ENCODE measurements at places on chromosomes 6 and 20.
A peak's percentile ranks its signal among the peaks of the same experiment; 100 is the strongest.

- ATAC-seq: no peak
Measured at GRCh38 chr20:57003012-57003411, 263.4 kb downstream of the BMP7 start.

- no peak for ATAC-seq
Measured at GRCh38 chr20:33018169-33018931, 10.8 kb downstream of the BPIFB2 start.

DNA sequence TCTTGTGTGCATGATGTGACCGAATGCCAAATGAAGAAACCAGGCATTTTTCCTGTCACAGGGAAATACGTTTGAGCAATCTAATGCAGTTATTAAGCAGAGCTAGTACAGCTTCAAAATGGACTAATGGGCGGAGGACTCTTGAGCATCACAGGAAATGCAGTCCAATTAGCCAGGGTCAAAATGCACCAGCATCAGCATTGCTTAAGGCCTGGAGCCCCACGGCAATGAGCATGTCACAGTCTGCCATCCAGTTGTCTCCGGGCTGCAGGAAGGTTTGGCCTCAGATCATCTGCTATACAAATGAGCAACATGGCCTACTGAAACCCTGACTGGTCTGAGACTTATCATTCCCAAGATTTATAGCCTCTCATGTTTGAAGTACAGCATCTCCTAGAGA lies 652.1 kb upstream of the SLC35B3 start:
- ATAC-seq: no peak

GRCh38 chr6:90121982-90122381 lies 174.7 kb downstream of the BACH2 start:
- ATAC-seq: peak; percentile 98

- ATAC-seq: no peak
Measured at GRCh38 chr6:149508485-149508884, 23.7 kb upstream of the ZC3H12D start.

DNA sequence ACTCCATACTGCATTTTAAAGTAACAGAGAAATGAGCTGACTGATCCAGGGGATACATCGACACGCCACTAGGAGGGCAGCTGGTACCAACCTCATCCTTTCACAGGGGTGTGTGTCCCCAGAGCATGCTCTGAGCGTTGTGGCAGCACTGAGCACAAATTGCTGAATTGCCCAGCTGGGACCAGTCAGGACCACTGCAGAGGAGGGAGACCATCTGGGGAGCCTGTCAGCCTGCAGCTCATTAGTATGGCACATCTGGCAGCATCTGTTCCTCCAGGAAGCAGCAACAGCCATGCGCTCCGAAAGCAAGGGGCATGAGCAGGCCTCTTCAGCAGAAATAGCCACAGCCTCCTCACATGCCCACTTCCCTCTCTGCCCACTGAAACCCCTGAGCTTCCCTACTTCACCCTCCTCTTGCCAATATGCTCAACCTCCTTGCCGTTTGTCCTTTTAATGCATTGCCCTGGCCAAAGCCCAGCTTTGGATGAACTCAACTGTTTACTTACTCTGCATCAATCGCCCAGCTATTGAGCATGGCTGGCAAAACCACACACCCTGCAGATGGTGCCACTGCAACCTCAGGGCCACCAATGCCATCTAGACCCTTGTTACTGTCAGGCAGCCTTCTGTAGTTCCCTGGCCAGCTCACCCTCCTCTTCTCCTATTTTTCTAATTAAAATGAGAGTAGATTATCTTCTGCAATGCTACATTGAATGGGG lies 77.6 kb upstream of the NEDD9 start:
- peak; percentile 48 for ATAC-seq

GRCh38 chr6:25301362-25301761 lies 22.2 kb downstream of the CARMIL1 start:
- peak; percentile 76 for ATAC-seq

DNA sequence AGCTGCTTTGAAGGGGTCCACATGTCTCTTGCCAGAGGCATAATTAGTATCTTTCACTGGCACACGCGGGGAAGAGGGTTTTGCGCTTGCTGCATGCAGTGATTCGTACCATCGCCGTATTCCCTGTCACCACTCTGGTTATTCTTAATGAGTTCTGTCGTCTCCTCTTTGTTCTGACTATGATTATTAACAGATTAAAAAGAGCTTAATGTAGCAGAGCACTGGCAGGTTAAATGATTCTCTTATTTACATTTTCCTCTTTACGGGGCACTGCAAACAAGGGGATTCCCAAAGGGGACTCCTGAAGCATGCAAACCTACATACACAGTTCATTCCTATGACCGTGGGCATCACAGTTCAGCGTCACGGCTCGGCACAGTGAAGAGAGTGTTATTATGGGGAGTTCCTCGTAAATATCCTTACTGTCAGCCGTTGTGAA lies 204.8 kb downstream of the DTNBP1 start:
- peak; percentile 87 for ATAC-seq

- ATAC-seq: no peak
Measured at GRCh38 chr20:58073945-58074856, 154.3 kb downstream of the ANKRD60 start.

GRCh38 chr6:56370127-56370540 lies 122.8 kb upstream of the COL21A1 start:
- ATAC-seq: no peak

DNA sequence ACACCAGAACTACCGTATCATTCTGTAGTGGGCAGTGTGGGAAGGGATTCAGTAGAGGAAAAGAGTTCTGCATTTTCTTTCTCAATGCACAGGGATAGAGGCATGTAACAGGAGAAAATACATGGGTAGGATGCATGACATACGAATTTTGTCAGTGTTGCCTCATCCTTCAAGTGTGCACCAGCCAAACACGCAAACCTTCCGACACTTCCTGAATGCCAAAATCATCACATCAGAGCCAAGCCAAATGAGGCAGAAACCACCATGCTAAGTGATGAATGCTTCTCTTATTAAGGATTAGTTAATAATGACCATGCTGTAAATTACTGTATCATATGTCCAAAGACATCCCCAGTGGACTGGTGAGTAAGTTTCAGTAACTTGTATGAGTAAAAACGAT lies 27.3 kb downstream of the RAMACL start:
- no peak for ATAC-seq

DNA sequence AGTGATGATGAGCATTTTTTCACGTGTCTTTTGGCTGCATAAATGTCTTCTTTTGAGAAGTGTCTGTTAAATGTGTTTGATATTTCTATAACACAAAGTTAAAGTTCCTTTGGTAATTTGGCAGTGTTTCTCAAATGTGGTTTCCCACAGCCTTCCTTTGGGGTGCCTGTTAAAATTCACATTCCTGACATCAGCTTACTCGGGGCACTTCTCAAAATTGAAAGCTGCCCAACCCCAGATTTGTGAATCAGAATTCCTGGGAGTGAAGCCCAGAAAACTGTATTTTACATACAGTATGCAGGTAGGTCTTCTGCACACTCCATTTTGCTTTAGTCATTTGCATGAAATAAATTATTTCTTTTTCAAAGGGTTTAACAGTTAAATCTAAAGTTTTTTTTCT lies 207.9 kb downstream of the GMPR start:
- no peak for ATAC-seq

DNA sequence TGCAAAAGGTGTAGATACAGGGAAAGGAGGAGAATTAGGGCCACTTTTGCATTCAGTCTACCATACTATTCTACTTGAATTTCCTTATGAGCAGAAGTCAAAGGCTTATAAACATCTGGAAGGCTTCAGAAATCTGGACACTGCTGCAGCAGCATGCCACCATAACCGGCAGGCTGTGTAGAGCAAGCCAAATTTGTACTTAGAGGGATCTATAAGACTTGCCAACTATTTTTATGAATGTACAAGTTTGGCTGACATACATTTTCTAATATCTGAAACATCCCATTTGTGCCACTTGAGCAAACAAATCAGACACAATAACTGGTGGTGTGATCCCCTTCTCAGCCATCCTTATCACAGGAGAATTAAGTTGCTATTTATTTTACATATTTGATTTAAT lies 14.0 kb upstream of the PLCB1 start:
- no peak for ATAC-seq

Measured in stimulated activated memory B cell treated with anti-CD40 and anti-IgM and Interleukin-4, amounts not matched to agents 10 μg/mL and 1 μg/mL and 100 μg/mL, for 72 hours (primary cell).